ENCODE measurements at places on chromosomes 16 and 17.

DNA sequence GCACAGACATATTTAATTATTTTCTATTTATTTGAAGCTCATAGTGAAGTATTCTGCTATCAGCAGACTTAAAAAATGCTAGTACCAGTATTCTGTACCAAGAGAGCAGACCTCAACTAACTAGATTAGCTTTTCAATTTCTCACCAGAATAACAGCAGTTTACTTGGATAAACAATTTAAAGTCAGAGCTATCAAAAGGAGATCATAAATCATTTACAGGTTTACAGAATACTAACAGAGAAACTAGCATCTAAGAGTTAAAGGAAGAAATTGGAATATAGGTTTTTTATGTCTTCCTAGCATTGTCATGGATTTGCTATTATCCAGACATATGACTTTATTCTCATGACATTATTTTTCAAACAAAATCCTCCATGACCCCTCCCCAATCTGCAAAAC, 3.4 kb downstream of the SPOP start:
- no peak for DNase-seq

DNA sequence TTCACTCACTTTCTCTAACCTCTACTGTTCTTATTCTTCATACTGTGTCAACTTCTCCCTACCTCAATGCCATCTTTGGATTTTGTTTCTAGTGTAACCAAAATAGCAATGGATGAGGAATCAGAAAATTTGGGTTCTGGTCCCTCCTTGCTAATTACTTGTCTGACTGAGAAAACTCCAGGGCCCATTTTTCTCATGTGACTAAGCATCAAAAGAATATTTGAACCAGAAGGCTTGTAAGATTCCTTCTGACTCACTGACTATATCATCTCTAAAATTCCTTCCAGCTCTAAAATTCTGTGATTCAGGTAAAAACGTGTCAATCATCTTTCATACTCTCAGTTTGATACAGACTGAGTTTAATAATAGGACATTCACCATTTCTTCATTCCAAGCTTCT, 57.9 kb downstream of the BRIP1 start:
- peak; percentile 79 for DNase-seq

- no peak for DNase-seq
Measured at GRCh38 chr17:1511756-1512321, 4.6 kb downstream of the INPP5K start.

- peak; percentile 38 for DNase-seq
Measured at GRCh38 chr16:2842340-2843000, 12.4 kb downstream of the ZG16B start.

DNA sequence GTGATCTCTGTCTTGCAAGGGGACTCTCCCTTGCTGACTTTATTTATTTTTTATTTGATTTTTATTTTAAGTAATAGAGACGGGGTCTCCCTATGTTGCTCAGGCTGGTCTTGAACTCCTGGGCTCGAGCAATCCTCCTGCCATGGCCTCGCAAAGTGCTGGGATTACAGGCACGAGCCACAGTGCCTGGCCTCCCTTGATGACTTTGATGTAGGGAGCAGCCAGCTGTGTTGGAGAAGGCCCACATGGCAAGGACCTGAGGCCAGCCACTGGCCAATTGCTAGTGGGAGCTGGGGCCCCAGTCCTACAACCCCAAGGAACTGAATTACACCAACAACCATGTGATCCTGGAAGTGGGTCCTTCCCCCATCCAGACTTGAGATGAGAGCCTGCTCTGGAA, 81.8 kb downstream of the CNGB1 start:
- DNase-seq: no peak

GRCh38 chr17:73823684-73824083, 179.4 kb upstream of the SDK2 start:
- DNase-seq: no peak

GRCh38 chr16:19885451-19886072, 914 bp upstream of the GPRC5B start:
- no peak for DNase-seq

DNA sequence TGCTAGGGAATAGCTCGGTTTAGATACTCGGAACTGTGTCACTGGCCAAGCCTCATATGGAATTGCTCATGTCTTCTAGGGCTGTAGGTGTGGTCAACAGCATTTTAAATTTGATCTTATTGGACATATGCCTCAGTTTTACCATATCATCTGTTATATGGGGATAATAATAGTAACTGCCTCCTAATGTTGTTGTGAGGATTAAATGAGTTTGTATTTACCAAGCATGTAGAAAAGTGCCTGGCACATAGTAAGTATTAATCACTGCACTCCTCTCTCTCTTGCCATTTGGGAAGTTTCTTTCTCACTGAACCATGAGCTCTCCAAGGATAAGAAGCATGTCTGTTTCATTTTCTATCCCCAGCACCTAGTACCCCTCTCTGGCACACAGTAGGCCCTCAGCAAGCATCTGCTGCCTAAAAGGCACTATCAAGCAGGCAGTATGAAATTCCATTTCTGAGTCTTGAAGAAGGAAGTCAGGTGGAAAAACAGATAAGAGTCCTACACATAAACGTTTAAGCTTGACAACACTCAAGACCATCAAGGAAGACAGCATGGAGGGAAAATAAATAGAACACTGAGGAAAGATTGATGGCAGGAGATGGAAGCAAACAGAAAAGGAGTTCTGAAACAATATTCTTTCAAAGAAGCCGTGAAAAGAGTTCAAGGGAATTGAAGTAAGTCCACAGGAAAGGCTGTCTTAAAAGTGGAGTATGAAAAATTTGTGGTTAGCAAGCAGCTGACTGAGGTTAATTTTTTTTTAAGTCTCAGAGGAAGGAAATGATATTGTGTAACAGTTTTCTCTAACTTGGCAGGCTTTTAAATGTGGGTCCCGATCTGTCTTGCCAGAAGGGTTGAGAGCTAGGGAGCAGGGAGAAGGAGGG, 2.2 kb upstream of the ATP6V0A1 start:
- peak; percentile 71 for DNase-seq

GRCh38 chr17:17525956-17526355, 29.8 kb upstream of the RASD1 start:
- DNase-seq: no peak

DNA sequence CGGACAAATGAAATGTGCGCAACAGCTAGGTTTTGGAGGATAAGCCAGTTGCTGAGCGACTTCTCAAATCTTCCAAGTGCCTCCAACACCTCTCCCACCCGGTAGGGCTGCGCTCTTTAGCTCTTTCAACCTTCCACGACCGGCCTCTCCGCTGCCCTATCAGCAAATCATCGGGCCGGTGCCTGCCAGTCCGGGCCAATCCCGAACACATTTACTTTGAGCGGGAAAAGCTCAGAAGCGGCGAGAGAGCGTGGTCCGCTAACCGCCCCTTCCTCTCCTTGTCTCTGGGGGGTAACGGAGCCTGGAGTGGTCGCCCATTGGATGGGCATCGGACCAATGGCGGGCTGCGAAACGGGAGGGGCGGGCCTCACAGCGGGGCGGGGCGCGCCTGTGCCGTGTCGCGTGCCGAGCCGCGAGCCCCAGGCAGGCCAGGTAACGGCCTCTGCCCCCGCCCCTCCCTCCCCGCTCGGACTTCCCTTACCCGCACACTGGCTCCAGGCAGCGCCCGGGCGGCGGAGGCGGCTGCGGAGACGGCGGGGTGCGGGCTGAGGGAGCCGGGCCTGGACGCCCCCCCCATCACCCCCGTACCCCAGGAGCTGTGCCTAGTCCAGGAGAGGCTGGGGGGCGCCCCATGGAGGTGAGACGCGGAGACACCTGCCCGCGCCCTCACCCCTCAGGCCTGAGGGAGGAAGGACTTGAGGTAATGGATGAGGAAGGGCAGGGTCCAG, at the start of gene MEIOC:
Gene MEIOC (plus strand): TSS at position 486 of the 728 bp plus-strand sequence. CDS start 146 bp downstream, at position 632.
- DNase-seq: peak; percentile 38

DNA sequence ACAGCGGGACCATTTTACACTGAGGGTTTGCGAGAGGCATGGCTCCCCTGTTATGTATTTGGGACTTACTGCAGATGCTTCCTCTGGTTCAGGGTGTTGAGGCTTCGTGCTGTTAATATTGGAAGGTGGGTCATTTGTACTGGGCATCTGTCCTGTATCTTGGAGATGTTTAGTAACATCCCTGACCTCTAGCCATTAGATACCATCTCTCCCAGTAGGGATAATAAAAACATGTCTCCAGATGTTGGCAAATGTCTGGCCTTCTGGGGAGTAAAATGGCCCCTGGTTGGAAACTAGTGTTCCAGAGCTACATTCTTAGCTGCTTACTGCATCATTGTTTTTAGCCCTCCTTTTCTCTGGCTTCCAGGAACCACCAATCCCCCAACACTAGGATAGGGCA, 388.0 kb downstream of the WWOX start:
- no peak for DNase-seq

GRCh38 chr16:89094252-89094879, 714 bp downstream of the ACSF3 start:
- DNase-seq: peak; percentile 36

DNA sequence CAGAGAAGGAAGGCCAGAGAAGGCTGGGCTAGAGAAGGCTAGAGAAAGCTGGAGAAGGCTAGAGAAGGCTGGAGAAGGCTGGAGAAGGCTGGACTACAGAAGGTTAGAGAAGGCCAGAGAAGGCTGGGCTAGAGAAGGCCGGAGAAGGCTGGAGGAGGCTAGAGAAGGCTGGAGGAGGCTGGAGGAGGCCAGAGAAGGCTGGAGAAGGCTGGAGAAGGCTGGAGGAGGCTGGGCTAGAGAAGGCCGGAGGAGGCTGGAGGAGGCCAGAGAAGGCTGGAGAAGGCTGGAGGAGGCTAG, 6.4 kb upstream of the OGFOD3 start:
- DNase-seq: no peak

DNA sequence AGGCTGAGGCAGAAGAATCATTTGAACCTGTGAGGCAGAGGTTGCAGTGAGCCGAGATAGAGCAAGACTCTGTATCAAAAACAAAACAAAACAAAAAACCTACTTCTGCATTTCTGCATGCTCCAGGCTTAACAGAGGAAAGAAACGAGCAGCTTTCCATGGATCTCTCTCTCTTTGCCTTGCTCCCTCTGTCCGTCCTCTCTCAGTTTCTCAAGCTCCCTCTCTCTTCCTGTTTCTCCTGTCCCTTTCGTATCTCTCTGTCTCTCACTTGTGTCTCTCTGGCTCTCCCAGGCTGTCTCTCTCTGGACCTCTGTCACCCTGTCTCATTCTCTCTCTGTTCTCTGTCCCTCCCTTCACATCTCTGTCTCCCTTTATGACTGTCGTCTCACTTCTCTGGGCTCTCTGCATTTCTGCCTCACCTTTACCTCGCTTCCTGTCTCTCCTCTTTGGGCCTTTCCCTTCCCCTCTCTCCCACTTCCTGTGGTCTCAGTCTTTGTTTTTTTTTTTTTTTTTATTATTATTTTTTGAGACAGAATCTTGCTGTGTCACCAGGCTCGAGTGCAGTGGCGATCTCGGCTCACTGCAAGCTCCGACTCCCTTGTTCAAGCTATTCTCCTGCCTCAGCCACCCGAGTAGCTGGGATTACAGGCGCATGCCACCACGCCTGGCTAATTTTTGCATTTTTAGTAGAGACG, 4.1 kb upstream of the PITPNA start:
- DNase-seq: no peak

GRCh38 chr17:74671031-74671771, 41.5 kb downstream of the CD300LF start:
- peak; percentile 70 for DNase-seq

- DNase-seq: no peak
Measured at GRCh38 chr16:77963185-77964044, 58.9 kb upstream of the CLEC3A start.

DNA sequence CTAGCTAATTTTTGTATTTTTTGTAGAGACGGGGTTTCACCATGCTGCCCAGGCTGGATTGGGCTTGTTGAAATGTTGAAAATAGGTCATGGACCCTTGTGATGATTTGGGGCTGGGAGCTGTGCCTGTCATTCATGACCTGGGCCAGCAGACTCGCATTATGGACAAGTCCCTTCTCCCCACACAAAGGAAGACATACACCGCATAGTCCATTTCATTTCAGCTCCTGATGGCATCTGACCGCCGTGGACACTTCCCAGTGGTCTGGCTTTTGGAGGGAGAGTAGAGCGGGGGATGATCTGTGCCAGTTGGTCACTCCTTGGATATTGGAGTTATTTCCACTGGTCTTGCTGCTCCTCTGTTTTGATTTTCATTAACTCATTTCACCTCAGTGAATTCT, 34.8 kb downstream of the MPRIP start:
- DNase-seq: no peak

DNA sequence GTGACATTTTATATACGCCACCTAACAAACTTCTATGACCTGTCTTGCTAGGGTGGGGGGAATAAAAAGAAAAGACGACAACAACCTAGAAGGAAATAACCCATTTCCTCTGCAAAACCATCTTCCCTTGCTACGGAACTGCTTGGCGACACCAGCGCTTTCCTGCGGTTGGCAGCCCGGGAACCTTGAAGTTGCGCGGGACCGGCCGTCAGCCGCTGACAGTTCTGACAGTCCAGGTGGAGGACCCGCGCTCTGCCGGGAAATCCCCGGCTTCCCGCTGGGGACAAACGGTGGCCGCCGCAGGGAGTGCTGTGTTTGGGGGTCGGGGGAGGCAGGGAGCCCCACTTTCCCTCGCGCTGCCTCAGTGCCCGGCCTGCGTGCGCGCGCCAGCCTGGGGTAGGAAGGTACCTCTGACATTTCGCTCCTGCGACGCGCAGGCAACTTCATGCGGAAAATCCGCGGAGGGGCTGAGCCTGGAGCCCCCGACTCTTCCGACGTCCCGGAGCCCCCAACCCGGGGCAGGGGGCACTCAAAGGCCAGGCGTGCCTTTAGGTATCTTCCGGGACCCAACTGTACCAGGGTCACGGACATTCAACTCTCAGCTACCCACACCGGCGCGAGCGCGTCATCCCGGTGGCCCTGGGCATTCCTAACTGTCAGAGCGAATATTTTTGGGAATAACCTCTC, 516 bp downstream of the SLC16A6 start:
- DNase-seq: peak; percentile 37

GRCh38 chr17:81295676-81296381, 722 bp upstream of the SLC38A10 start:
- DNase-seq: no peak

GRCh38 chr17:68011199-68011665, 15.0 kb upstream of the C17orf58 start:
- no peak for DNase-seq

- peak; percentile 38 for DNase-seq
Measured at GRCh38 chr17:57370037-57370581, 113.8 kb downstream of the MSI2 start.

- DNase-seq: no peak
Measured at GRCh38 chr17:81251094-81251708, 12.1 kb downstream of the NDUFAF8 start.

DNA sequence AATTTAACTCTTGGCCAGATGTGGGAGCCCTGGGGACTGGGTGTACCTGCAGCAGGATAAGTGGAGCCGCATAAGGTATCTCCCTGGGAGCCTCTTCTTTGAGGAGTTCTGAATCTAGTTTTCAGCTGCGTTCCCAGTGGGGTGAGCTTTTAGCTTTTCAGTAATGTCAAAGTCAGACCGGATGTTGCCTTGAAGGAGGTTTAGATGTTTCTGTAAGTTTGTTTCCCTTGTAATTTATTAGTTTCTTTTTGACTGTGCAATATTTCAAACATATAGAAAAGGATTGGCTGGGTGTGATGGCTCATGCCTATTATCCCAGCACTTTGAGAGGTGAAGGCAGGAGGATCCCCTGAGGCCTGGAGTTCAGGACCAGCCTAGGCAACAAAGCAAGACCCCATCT, 98.6 kb upstream of the EEF2KMT start:
- no peak for DNase-seq

GRCh38 chr16:20026361-20027072, 47.2 kb downstream of the GPR139 start:
- DNase-seq: no peak

- no peak for DNase-seq
Measured at GRCh38 chr16:30963925-30964511, 6.5 kb downstream of the SETD1A start.

GRCh38 chr17:81900181-81900820, 1.7 kb upstream of the NPB start:
- DNase-seq: no peak
